ENCODE measurements at places on chromosomes 3 and 15.

GRCh38 chr15:74053941-74054529 lies 28.3 kb downstream of the GOLGA6A start:
- DNase-seq: peak; percentile 80

- DNase-seq: no peak
These were observed 68.5 kb upstream of the SLC2A2 start for GRCh38 chr3:171095063-171095462.

- peak; percentile 66 for DNase-seq
These were observed 60.2 kb downstream of the MAP3K13 start for GRCh38 chr3:185423178-185423577.

GRCh38 chr3:142990721-142991120 lies 10.6 kb upstream of the U2SURP start:
- DNase-seq: no peak

DNA sequence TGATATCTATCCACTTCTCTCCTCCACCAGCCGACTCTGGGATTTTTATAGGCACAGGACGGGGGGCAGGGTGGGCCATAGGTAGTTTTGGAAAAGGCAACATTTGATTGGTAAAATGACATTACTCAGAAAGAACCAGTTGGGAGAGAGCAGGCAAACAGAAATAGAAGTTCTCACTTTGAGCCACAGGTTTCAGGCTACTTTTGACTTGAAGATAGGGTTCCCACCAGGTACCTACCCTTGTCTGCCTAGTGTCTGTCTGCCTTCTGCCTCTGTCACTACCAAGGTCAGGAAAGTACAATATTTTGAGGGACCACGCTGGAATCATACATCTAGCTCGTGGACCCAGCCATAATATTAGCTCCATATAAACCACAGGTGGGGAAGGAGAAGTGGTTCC lies 412.9 kb upstream of the GRM7 start:
- DNase-seq: no peak

GRCh38 chr3:10284496-10284895 lies 8.3 kb downstream of the GHRL start:
- no peak for DNase-seq

Data from islet precursor cell (in vitro differentiated cells).